ENCODE measurements at places on chromosomes 11 and 22. TPM values are rescaled to one million over a fixed set of nuclear protein-coding genes. Genes with fewer than 3 reads are reported as not detected.
A peak's percentile ranks its signal among the peaks of the same experiment; 100 is the strongest.

Gene INS
- not detected for polyA plus RNA-seq

Gene HEPHL1
- 0.54 TPM for polyA plus RNA-seq

Gene ZBTB3
- 6.7 TPM for polyA plus RNA-seq

DNA sequence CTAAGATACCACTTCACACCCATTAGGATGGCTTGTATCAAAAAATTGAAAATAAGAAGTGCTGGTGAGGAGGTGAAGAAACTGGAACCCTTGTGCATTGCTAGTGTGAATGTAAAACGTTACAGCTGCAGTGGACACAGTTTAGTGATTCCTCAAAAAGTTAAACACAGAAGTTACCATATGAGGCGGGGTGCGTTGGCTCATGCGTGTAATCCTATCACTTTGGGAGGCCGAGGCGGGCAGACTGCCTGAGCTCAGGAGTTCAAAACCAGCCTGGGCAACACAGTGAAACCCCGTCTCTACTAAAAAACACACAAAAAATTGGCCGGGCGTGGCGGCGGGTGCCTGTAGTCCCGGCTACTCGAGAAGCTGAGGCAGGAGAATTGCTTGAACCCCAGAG is 43.5 kb downstream of the SGSM3 start:
- H3K27me3 ChIP-seq = no peaks in the 10 kb centered on the region
- no peak for DNase-seq
- no peak overlapping the region for H3K27ac ChIP-seq
- no peaks in the 10 kb centered on the region for H3K36me3 ChIP-seq

GRCh38 chr11:134349109-134349801 is 17.5 kb downstream of the GLB1L2 start:
- no peaks in the 10 kb centered on the region for H3K36me3 ChIP-seq
- no peaks in the 10 kb centered on the region for H3K27me3 ChIP-seq
- H3K4me1 ChIP-seq = peaks cover 4% of the 10 kb centered on the region
- H3K4me3 ChIP-seq = no peak overlapping the region
- no peak for DNase-seq

DNA sequence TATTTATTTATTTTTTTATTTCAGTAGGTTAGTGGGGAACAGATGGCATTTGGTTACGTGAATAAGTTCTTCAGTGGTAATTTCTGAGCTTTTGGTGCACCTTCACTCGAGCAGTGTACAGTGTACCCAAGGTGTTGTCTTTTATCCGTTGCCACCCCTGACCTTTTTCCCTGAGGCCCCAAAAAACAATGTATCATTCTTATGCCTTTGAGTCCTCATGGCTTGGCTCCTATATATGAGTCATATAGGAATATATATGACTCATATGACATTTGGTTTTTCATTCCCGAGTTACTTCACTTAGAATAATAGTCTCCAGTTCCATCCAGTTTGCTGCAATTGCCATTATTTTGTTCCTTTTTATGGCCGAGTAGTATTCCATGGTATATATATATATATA is 763.9 kb downstream of the NTM start:
- no peaks in the 10 kb centered on the region for H3K36me3 ChIP-seq
- no peaks in the 10 kb centered on the region for H3K4me1 ChIP-seq
- no peak overlapping the region for H3K4me3 ChIP-seq
- no peaks in the 10 kb centered on the region for H3K27me3 ChIP-seq
- DNase-seq = no peak
- no peak overlapping the region for H3K27ac ChIP-seq

Gene SAA4
- 0.84 TPM for polyA plus RNA-seq

Gene SLC22A25
- not detected for polyA plus RNA-seq

DNA sequence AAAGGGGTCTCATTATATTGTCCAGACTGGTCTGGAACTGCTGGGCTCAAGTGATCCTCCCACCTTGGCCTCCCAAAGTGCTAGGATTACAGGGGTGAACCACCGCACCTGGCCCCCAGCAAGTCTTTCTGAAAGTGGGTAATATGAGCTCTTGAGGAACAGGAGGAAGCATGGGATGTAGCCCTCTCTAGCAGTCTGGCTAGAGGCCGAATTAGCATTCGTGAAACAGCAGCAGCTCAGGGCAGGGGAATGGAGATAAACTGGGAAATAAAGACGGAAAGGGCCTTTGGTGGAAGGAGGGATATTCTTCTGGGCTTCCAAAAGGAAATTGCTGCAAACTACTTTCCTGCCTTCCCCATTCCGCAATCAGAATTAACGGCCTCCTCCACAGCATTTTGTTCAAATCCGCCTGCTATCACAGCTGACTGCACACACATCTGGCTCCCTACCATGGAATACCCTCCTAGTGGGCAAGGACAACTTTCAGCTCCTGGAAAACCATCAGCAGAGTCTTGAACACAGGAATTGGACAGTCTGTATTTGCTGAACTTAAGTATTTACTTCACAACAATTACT is 44.3 kb downstream of the MICAL3 start:
- H3K4me1 ChIP-seq = peaks cover 15% of the 10 kb centered on the region
- no peaks in the 10 kb centered on the region for H3K36me3 ChIP-seq
- DNase-seq = no peak
- H3K27me3 ChIP-seq = no peaks in the 10 kb centered on the region
- H3K27ac ChIP-seq = no peak overlapping the region

DNA sequence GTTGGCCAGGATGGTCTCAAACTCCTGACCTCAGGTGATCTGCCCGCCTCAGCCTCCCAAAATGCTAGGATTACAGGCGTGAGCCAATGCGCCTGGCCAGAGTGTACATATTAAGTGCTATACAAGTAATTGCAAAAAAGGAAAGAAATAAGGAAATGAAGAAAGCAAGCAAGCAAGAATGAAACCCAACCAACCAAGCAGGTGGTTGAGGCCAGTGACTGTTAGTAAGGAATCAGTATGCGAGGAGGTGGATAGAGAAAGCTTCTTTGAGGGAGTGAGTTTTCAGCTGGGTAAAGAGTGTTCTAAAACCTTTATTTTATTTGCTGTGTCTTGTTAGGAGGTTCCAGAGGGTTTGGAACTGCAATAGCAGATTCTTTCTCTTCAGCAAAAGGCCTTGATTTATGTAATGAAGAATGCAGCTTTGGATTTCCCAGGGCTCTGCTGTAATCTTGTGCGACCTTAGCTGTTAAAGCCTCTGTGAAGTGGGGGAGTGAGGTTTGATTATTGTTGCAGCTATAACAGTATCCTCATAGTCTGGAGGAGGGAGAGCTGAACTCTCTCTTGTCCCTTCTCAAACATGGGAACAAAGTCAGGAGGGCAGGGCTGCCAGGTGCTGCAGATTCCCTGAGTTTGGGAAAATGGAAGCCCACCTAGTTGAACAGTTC is 5.7 kb downstream of the AMPD3 start:
- peak; percentile 69 for DNase-seq
- no peak overlapping the region for H3K4me3 ChIP-seq
- H3K27me3 ChIP-seq = no peaks in the 10 kb centered on the region
- H3K27ac ChIP-seq = no peak overlapping the region
- no peaks in the 10 kb centered on the region for H3K36me3 ChIP-seq

DNA sequence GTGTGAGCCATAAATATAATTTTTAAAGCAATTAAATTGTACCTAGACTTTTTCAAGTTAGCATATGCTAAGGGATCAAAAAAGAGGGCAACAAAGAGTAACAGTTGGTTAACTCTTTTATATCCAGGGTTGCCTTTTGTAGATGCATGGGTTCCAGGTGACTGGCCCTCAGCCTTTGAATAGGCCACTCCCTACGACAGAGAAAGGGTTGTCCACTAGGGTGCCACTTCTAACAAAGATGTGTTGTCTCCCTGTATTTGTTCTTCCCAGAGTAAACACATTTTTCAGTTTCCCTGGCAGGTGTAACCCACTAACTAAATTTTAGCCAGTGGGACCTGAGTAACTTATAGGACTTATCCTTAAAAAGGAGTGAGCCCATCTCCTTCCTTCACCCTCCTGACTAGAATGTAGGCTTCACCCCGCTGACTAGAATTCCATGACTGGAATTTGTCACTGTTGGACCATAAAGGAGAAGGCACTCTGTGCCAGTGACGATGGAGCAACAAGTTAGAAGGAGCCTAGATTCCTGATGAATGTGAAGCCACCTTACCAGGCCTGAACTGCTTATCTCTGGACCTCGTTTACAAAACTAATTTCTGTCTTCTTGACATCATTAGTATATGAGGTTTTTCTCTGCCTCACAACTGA is 16.6 kb downstream of the TUG1 start:
- H3K36me3 ChIP-seq = no peaks in the 10 kb centered on the region
- H3K27ac ChIP-seq = no peak overlapping the region

DNA sequence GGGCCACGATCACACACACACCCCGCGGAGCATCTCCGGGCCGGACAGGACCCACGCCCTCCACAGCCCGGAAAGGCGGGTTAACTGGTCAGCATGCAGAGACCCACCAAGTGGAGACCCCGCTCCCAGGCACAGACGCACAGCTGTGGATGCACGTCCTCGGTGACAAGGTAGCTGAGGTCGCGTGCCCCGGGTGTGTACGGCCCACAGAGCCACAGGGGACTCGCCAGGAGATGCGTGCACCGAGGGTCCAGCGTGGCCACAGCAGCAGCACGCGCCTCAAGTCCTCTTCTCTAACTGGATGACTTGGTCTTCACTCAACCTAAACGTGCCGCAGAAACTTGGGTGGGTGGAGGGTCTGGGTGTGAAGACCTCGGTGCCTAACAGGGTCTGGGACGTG is 5.5 kb downstream of the H19 start:
- no peaks in the 10 kb centered on the region for H3K27me3 ChIP-seq
- no peak overlapping the region for H3K4me3 ChIP-seq
- DNase-seq = no peak

- no peaks in the 10 kb centered on the region for H3K36me3 ChIP-seq
- H3K27me3 ChIP-seq = no peaks in the 10 kb centered on the region
- DNase-seq = no peak
- peak overlapping the region; percentile 98 for H3K27ac ChIP-seq
These were observed 12.0 kb downstream of the RELA start for GRCh38 chr11:65650547-65651338.

GRCh38 chr11:93747122-93747521 is 5.7 kb downstream of the C11orf54 start:
- H3K4me3 ChIP-seq = no peak overlapping the region
- H3K27ac ChIP-seq = peak overlapping the region; percentile 9
- H3K36me3 ChIP-seq = no peaks in the 10 kb centered on the region
- DNase-seq = no peak
- peaks cover 24% of the 10 kb centered on the region for H3K4me1 ChIP-seq

DNA sequence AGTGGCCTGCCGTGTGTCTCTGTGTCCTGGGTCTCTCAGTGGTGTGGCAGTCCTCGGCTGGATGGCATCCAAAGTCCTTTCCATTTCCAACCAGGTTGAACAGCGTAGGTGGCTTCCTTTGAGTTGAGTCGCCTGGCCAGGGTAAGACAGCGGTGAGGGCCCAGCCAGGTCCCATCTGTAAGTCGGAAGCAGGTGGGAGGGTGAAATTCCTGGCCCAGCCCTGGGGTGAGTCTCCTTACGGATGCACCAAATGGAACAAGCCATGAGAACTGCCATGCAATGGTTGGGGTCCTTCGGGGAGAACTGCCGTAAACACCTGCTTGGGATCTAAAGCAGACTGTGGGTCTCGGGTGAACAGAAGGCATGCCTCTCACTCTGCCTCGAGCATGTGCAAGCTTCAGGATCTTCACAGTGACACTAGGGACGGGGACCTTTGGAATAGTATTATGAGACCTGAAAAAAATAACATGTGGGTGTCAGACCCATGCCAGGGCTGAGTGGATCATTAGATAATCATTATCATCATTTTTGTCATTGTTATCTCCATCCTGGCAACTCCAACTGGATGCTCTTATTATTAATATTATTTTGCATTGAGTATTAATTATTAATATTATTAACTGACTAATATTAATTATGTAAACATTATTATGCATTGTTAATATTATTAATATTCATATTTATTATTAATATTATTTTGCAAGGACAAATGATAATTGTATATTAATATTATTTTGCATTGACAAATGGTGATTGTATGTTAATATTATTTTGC is 57.7 kb upstream of the LINC01488 start:
- H3K36me3 ChIP-seq = no peaks in the 10 kb centered on the region
- H3K4me1 ChIP-seq = no peaks in the 10 kb centered on the region
- no peak for DNase-seq
- no peak overlapping the region for H3K27ac ChIP-seq
- no peak overlapping the region for H3K4me3 ChIP-seq
- no peaks in the 10 kb centered on the region for H3K27me3 ChIP-seq

Measured in testis (tissue), 5 donors.